Effector memory CD4-positive, alpha-beta T cell (primary cell): ENCODE measurements at places on chromosomes 5 and 9.
A peak's percentile ranks its signal among the peaks of the same experiment; 100 is the strongest.

DNA sequence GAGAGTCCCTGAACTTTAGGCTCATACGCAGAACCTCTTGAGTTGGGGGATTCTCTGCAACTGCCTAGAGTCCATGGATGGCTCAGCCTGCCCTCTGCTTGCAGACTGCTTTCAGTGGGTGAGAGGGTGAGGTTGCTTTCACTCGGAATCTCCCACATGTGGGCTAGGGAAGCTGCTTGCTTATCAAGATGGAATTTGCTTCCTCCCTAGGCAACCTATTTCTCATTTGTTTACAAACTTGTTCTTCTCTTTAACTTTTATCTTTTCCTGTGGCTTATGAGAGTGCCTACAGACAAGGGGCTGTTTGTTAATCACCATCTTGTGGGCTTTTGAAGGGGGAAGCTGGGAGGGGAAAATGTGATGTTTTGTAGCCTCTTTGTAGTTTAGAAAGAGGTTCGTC is 10.0 kb downstream of the TLE4 start:
- H3K4me3 ChIP-seq = peak overlapping the region; percentile 26
- DNase-seq = peak; percentile 35
- no peaks in the 10 kb centered on the region for H3K27me3 ChIP-seq
- H3K4me1 ChIP-seq = peaks cover 39% of the 10 kb centered on the region
- H3K36me3 ChIP-seq = no peaks in the 10 kb centered on the region

- H3K4me1 ChIP-seq = peaks cover 8% of the 10 kb centered on the region
- H3K4me3 ChIP-seq = no peak overlapping the region
- no peaks in the 10 kb centered on the region for H3K36me3 ChIP-seq
- no peak overlapping the region for H3K27ac ChIP-seq
- DNase-seq = no peak
These were observed 651 bp upstream of the AK1 start for GRCh38 chr9:127878001-127878651.

DNA sequence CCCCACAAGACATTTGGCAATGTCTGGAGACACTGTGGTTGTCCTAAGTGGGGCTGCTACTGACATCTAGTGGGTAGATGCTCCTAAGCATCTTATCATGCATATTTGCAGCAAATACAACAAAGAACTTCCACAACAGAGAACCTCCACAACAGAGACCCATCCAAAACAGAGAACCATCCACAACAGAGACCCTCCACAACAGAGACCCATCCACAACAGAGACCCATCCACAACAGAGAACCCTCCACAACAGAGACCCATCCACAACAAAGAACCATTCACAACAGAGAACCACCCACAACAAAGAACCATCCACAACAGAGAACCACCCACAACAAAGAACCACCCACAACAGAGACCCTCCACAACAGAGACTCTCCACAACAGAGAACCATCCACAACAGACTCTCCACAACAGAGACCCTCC is 32.8 kb downstream of the ARPC5L start:
- no peak overlapping the region for H3K4me3 ChIP-seq
- no peaks in the 10 kb centered on the region for H3K27me3 ChIP-seq
- no peak for DNase-seq
- H3K36me3 ChIP-seq = peaks cover 50% of the 10 kb centered on the region
- H3K4me1 ChIP-seq = no peaks in the 10 kb centered on the region

- H3K4me1 ChIP-seq = no peaks in the 10 kb centered on the region
- no peaks in the 10 kb centered on the region for H3K36me3 ChIP-seq
- no peak overlapping the region for H3K27ac ChIP-seq
These were observed 523.5 kb upstream of the ZNF608 start for GRCh38 chr5:125269926-125270325.

- no peak for DNase-seq
- H3K27ac ChIP-seq = no peak overlapping the region
- H3K4me3 ChIP-seq = no peak overlapping the region
- H3K36me3 ChIP-seq = no peaks in the 10 kb centered on the region
- H3K27me3 ChIP-seq = no peaks in the 10 kb centered on the region
- no peaks in the 10 kb centered on the region for H3K4me1 ChIP-seq
These were observed 162.5 kb downstream of the ELAVL2 start for GRCh38 chr9:23663536-23663935.

DNA sequence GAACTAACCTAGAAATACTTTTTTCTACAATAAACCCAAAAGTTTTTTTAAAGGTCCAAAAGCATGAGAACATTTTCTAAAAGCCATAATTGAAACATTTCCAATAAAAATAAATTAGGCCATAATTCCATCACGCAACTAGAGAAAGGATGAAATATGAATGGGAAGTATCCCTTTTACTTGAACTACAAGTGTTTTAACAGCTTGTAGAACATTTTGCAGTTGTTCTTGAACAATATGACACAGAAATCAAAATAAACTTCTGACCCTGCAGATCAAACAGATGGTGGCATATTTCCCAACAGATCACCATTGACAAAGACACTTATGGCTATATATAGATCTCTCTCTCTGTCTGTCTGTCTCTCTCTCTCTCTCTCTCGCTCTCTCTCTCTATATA is 624.4 kb downstream of the PSAT1 start:
- no peaks in the 10 kb centered on the region for H3K27me3 ChIP-seq
- no peaks in the 10 kb centered on the region for H3K36me3 ChIP-seq
- H3K4me3 ChIP-seq = no peak overlapping the region
- H3K4me1 ChIP-seq = no peaks in the 10 kb centered on the region
- no peak overlapping the region for H3K27ac ChIP-seq
- DNase-seq = no peak

GRCh38 chr9:1709347-1709746 is 305.8 kb upstream of the SMARCA2 start:
- peaks cover 2% of the 10 kb centered on the region for H3K27me3 ChIP-seq
- H3K27ac ChIP-seq = no peak overlapping the region
- H3K36me3 ChIP-seq = no peaks in the 10 kb centered on the region
- no peaks in the 10 kb centered on the region for H3K4me1 ChIP-seq
- H3K4me3 ChIP-seq = no peak overlapping the region

GRCh38 chr5:79491690-79492317 is 22.1 kb downstream of the HOMER1 start:
- no peaks in the 10 kb centered on the region for H3K27me3 ChIP-seq
- no peak overlapping the region for H3K27ac ChIP-seq
- H3K4me3 ChIP-seq = no peak overlapping the region
- H3K4me1 ChIP-seq = no peaks in the 10 kb centered on the region
- no peaks in the 10 kb centered on the region for H3K36me3 ChIP-seq
